ENCODE measurements at places on chromosomes 16 and 17. TPM values are rescaled to one million over a fixed set of nuclear protein-coding genes. Genes with fewer than 3 reads are reported as not detected.

CMTM2 gene
- not detected for total RNA-seq

ANKRD40CL gene
- not detected for total RNA-seq

TNRC6C gene
- total RNA-seq, result 1.8 TPM

KRT36 gene
- total RNA-seq, result not detected

MT1X gene
- 369 TPM for total RNA-seq

FGF11 gene
- 1.0 TPM for total RNA-seq

HCRT gene
- not detected for total RNA-seq

SHBG gene
- 0.79 TPM for total RNA-seq

LRRC37A gene
- total RNA-seq, result 0.75 TPM

SLX4 gene
- total RNA-seq, result 5.6 TPM

PKD1 gene
- 65.1 TPM for total RNA-seq

TVP23A gene
- not detected for total RNA-seq

TERB1 gene
- not detected for total RNA-seq

CNTNAP1 gene
- 6.5 TPM for total RNA-seq

HASPIN gene
- 14.0 TPM for total RNA-seq

GUCY2D gene
- total RNA-seq, result not detected
